ENCODE measurements at places on chromosomes 5 and 9. TPM values are rescaled to one million over a fixed set of nuclear protein-coding genes. Genes with fewer than 3 reads are reported as not detected.

DNA sequence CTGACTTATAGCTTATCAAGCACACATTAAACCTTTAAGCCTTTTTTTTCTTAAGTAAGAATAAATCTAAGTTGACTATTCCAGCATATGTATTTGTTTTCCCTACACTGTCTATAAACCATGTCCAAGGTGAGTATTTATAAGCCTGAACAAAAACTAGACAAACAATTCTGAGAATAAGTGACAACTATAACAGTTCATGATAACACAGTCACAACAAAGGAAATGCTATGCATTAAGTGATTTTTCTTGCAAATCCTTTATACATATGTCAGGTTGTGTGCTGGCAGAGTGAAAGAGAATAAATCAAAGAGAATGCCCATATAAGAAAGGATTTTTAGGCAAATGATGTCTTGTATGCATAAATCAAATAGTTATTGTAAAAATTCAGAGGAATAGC, 408.8 kb upstream of the KIF2A start:
- DNase-seq, result no peak

- DNase-seq, result no peak
Observed at GRCh38 chr5:163244445-163244987, 192.9 kb upstream of the CCNG1 start.

GRCh38 chr5:1706428-1706827, 93.2 kb downstream of the MRPL36 start:
- DNase-seq, result no peak

DNA sequence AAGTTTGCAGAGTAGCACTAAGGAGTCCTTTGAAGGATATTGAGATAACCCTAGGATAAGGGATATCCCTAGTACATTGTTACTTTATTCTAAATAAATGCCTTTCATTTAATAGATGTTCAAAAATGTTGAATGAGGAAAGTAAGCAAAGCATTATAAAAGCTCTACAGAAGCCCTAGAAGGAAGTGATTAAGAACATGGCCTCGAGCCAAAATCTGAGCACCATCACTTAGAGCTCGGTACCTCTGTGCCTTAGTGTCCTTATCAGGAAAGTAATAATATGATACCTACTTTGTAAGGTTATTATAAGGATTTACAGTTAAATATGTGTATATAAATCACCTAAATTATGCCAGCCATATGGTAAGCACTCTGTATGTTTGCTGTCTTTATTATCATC, 242.6 kb downstream of the KIAA0825 start:
- DNase-seq, result no peak

- DNase-seq, result no peak
Observed at GRCh38 chr5:39412721-39413394, 11.9 kb downstream of the DAB2 start.

TMEM174 gene
- total RNA-seq, result not detected

- DNase-seq, result peak; percentile 7
Observed at GRCh38 chr9:38160613-38161215, 91.7 kb upstream of the SHB start.
